ENCODE measurements at places on chromosomes 6 and 20. TPM values are rescaled to one million over a fixed set of nuclear protein-coding genes. Genes with fewer than 3 reads are reported as not detected.

RAET1L gene
- 0.25 TPM for total RNA-seq

SYNDIG1 gene
- 16.7 TPM for total RNA-seq

TRIM15 gene
- not detected for total RNA-seq

CLPSL1 gene
- total RNA-seq: not detected

SOX18 gene
- total RNA-seq: 1.2 TPM

VNN1 gene
- total RNA-seq: not detected

AK9 gene
- 40.8 TPM for total RNA-seq

TBX18 gene
- total RNA-seq: 5.4 TPM

COL21A1 gene
- total RNA-seq: 2.7 TPM

HLA-DOB gene
- total RNA-seq: not detected

CDH22 gene
- 2.2 TPM for total RNA-seq

SLC25A27 gene
- 26.1 TPM for total RNA-seq

EPM2A gene
- 16.2 TPM for total RNA-seq

SLC12A5 gene
- total RNA-seq: 17.2 TPM

TRIM10 gene
- total RNA-seq: 0.25 TPM

SLC17A9 gene
- total RNA-seq: under 0.01 TPM

GHRH gene
- total RNA-seq: not detected

MUCL3 gene
- total RNA-seq: not detected

CST5 gene
- not detected for total RNA-seq

HSPA12B gene
- 2.7 TPM for total RNA-seq

FOXQ1 gene
- total RNA-seq: 1.7 TPM

TOX2 gene
- 0.74 TPM for total RNA-seq

ADIG gene
- total RNA-seq: not detected

IL17A gene
- not detected for total RNA-seq

TRAPPC3L gene
- under 0.01 TPM for total RNA-seq

PPT2 gene
- total RNA-seq: 15.5 TPM

CCN6 gene
- total RNA-seq: not detected

ISM1 gene
- 0.74 TPM for total RNA-seq

FAXC gene
- total RNA-seq: 42.8 TPM

RAD21L1 gene
- total RNA-seq: under 0.01 TPM

TCF21 gene
- total RNA-seq: not detected

CCDC167 gene
- 35.9 TPM for total RNA-seq

ARFGEF3 gene
- total RNA-seq: 45.2 TPM

IYD gene
- total RNA-seq: not detected

GMPR gene
- 1.2 TPM for total RNA-seq

SLC35D3 gene
- 0.25 TPM for total RNA-seq

ELOVL4 gene
- 30.0 TPM for total RNA-seq

EPB41L1 gene
- 94.7 TPM for total RNA-seq

CAGE1 gene
- not detected for total RNA-seq

TSPO2 gene
- total RNA-seq: not detected

PRR18 gene
- 0.25 TPM for total RNA-seq

SIRPD gene
- not detected for total RNA-seq

Measured in temporal lobe (tissue), 4 donors.